ENCODE measurements at places on chromosomes 12 and 14.

DNA sequence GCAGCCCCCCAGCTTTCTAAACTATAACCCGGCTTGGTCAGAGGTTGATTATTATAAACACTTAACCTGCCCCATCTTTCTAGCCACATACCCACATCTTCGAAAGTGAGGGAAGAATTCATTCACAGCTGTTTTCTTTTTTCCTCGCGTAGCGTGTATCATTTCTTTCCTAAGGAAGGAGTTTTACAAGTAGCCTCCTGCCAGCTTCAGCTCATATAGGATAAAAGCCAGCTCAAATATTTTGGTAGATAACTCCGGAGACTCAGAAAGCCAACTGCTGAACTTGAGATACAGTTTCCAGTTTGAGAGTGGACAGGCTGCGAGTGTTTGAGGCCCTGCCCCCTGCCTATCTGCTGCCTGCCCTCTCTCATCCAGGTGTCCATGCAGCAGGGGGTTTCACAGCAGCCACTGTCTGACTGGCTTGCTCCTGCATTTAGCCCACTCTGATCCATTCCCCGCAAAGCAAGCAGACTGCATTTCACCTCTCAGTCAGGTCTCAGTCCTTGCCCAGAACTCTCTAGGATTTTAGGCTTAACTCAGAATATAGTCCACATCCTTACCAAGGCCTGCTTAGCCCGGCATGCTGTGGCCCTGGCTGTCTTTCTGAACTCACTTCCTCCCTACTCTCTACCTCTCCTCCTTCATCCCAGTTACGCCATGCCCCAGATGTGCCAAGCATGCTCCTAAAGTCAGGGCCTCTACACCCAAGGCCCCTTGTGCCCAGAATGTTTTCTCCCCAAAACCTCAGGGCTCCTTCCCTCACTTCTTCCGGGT, 46.9 kb downstream of the EVL start:
- DNase-seq = no peak

GRCh38 chr14:64561631-64562030, 11.9 kb downstream of the PPP1R36 start:
- DNase-seq = no peak

GRCh38 chr12:113443030-113443539, 20.9 kb downstream of the SDSL start:
- no peak for DNase-seq

DNA sequence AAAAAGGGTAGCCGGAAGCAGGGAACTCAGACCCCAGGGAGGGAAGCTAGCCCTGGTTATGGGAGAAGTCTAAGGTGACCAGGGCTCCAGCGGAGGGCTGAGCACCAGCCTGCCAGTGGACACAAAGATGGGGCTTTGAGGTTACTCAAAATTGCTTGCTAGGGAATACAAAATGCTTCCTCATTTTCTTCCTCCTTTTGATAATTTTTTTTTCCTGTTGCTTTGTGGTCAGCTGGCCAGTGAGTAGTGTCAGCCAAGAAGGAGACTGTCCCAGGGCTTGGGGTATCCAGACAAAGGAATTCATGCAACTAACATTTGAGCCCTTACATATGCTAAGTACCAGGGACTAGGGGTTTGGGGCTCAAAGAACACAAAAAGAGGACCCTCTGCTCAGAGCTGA, 206.2 kb downstream of the PPM1H start:
- DNase-seq = no peak

GRCh38 chr12:42450248-42450647, 124.3 kb downstream of the PPHLN1 start:
- DNase-seq = no peak

Measured in NCI-H2081 (cell line).